ENCODE measurements at places on chromosomes 6 and 20.

GRCh38 chr6:166202321-166202733 is 34.7 kb upstream of the TBXT start:
- no peak for DNase-seq

DNA sequence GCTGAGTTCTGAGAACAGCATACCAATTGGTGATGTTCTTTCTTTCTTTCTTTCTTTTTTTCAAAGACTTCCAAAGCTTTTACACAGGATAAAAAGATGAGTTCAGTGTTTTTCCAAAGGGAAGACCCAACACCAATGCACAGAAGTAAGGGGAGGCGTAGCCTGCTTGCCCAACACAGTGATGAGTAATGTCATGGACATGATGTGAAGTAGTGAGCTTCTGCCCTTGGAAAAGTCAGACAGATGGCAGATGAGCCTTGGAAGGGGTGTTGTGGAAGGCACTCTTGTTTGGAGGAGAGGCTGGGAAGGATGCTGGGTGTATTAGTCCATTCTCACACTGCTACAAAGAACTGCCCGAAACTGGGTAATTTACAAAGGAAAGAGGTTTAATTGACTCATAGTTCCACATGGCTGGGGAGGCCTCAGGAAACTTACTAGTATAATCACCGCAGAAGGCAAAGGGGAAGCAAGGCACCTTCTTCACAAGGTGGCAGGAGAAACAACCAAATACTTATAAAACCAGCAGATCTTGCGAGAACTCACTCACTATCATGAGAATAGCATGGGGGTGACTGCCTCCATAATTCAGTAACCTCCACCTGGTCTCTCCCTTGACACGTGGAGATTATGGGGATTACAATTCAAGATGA is 12.6 kb downstream of the LRP11 start:
- DNase-seq, result no peak

DNA sequence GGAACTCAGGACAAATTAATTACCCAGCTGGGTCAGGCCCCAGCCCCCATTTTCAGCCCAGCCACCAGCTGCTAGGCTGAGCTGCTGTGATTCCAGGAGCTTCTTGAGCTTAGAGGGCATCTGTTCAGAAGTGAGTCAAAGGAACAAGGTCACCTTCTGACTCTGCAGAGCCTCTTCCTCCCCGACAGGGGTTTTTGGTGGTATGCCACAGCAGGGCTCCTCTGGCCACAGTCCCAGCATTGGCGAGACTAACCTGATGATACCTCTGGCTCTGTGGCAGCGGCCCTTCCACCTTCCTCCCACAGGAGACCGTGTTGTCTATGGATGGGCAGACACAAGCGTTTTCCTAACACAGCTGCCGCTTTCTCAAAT is 39.7 kb downstream of the ZC3H12D start:
- no peak for DNase-seq

DNA sequence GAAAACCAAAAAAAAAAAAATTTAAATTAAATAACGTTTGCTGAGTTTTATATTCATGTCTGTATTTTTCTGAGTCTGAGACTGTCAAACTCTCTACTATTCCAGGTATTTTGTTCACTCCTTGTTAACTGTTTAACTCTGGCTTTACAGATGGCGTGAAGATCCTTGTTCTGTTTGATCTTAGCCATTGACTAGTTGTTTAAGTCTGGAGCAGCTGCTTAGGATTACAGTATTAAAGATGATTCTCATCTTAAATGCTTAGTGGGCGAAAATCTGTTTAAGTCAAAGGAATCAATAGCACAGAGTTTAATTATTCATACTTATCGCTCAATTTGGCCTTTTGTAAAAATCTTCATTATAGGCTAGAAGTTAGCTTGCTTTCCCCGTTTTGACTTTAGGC is 2.4 kb downstream of the PHACTR2 start:
- DNase-seq, result no peak

DNA sequence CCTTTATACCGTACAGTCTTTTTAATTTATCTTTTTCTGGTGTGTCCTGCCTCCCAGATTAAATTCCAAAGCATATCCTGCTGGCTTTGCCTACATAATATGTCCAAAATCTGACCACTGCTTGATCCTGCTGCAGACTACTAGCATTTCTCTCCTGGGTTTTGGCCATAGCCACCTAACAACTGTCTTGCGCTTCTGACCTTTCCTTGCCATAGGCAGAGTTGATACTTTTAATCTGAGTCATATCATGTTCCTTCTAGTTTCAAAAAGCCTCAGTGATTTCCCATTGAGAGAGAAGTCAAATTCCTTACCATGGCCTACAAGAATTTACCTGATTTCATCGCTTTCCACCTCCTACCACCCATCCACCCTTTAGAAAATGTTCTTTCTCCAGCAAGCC is 104.8 kb downstream of the BCKDHB start:
- no peak for DNase-seq

- no peak for DNase-seq
Measured at GRCh38 chr6:90811596-90812226, 224.8 kb upstream of the MAP3K7 start.

- no peak for DNase-seq
Measured at GRCh38 chr6:1393641-1394283, 4.4 kb downstream of the FOXF2 start.

- DNase-seq, result no peak
Measured at GRCh38 chr6:10146715-10147451, 268.0 kb downstream of the TFAP2A start.

DNA sequence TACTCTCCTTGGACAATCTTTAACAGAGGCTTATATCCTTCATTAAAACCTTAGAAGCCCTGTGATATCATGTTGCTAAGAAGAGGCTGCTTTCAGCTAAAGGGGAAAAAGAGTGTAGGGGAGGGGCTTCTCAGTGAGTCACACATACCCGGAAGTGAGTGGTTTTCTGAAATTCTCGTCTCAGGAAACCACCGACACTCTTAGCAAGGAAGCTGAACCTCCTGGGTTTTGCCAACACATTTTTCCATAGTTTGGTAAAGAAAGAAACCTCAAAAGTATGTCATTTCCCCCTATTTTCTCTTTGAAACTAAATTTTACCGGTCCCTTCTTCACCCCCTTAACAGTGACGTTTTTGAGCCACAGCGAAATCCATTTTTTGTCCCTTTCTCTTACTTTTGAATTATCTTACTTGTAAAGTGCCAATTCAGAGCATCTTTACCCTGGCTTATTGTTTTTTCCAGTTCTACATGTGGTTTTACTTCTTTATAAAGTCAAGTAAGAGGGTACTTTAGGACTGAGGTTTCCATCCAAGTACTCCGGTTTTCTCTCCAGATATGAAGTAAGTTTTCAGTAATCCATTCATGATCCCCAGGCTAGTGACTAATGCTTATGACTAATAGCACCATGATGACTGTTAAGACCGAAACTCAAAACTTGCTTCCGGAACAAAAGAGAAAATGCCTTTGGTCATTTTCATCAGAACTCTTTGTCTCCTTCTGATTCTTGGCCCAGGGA is 219.3 kb downstream of the ARHGAP18 start:
- DNase-seq, result peak; percentile 67

DNA sequence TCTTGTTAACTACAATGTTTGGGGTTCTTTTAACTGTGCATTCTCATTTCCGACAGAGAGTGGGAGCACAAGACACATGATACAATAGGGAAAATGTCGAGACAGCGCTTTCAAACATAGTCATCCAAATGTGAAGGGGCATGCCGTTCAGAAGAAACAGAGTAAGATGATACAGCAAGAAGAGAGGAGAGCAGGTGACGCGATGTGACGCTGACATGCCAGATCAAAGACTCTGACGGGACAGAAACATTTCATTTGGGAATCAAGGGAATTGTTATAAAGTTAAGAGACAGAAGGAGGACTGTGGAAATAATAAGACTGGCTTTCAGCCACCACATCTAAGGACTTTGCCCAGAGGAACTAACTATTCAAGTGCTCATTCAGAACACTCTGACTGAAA is 117.4 kb downstream of the FAXC start:
- DNase-seq, result no peak

DNA sequence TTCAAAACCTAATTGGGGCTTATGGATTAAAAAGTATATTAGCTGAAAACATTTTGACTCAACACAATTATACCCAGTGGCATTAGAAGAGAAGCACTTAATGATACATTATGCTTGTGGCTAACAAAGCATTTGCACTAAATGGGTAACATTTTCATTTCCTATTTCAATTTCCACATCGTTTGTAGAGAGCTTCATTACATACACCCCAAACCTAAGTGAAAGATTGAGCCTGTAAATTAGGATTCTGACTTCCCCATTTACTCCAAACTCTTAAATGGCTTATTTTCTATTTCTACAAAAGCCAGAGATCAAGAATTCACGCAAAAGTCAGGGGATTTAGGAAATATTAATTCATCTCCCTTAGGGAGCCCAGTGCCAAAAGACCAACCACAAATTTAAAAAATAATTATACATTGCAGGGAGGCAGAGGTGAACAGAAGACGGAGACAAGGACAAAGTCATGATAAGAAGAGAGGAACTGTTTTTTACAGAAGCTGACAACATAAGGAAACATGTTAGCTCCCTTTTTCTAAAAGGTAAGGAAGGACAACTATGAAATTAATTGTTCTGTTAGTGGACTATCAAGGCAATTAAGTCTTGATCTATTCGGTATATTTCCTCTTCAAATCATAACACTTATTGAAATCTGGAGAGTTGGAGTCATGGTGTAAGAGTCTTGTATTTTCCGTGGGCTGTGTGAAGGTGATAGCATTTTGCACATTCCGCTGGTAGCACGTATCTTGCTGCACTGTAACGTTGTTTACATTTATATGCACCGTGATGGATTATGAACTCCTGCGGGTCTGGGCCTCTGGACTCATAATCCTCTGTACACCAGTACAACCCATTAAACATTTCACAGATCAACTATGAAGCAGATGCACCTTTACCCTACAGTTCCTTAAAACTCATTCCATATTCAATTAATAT is 24.8 kb upstream of the EZR start:
- DNase-seq, result no peak

DNA sequence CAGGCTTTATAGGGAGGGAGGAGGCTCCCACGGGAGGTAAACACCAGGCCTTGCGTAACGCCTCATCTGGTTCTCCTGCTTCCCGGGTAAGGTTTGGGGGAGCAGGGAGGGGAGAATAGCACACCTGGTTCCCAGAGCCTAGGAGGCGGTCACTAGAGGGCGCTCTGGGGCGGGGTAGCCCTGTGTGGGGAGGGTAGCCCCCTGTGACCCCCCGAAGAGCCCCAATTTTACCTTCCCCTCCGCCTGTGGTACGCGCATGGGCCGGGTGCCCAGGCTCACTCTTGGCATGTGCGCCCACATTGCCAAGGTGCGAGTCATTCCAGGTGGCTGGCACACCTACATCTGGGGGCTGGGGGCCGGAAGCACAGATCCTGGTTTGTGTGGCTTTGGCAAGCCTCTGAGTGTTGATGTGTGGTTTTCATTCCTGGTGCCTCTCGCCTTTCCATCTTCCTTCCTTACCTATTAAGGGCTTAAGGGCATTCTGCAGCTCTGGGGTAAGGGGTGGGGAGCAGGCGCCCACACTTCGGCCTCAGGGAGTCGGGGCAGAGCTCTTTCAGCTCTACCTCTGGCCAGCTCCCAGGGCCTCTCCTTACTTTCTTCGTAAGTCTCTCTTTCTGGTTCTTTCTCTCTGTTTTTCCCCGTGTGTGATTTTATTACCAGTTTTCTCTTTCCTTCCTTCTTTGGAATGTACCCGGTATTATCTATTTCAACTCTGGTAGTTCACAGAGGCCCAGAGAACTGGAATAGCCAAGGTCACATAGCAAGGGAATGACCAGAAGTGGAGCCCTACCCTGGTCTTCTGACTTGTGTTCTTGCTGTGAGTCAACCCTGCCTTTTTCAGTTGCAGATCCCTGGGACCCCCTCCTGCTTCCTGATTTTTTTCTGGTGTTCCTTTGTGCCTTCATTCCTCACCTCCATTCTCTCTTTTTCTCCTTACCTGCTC is 492 bp upstream of the RNF39 start:
- peak; percentile 60 for DNase-seq

DNA sequence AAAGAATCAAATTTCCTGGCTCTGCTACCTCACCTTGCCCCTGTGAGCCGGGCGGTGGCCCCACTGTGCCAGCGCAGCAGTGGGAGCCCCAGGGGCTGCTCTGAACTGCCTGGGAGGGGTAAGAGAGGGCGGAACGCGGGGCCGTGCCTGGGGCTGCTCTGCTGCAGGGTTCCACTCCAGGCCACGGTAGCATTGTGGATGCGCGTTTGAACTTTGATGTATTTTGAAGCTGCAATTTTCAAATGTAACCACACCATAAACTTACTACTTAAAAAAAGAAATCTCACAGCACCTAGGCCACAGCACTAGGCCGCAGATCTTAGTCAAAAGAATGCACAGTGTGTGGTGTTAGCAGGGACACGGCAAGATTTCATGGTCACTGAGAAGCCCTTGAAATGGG is 57.5 kb downstream of the PRDM1 start:
- no peak for DNase-seq

DNA sequence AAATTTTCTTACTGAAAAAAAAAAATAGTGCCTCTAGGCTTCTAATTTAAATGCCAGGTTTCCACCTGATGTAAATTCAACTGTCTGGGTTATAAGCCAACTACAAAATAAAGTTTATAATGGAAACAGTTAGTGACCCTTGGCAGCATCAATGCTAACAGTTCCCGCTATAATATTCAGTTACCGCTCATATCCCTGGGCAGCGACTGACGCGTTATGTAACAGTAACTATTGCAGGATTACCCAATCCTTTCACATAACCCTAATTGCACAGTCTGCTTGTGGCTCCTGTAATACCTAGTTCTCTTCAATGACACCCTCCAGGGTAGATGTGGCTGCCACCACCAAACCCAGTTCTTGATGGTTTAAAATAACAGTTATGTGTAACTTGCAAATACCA is 208.6 kb downstream of the MOXD1 start:
- no peak for DNase-seq

GRCh38 chr20:10699941-10700340 is 26.1 kb upstream of the JAG1 start:
- no peak for DNase-seq

- no peak for DNase-seq
Measured at GRCh38 chr6:36671687-36672375, 6.7 kb upstream of the CDKN1A start.

DNA sequence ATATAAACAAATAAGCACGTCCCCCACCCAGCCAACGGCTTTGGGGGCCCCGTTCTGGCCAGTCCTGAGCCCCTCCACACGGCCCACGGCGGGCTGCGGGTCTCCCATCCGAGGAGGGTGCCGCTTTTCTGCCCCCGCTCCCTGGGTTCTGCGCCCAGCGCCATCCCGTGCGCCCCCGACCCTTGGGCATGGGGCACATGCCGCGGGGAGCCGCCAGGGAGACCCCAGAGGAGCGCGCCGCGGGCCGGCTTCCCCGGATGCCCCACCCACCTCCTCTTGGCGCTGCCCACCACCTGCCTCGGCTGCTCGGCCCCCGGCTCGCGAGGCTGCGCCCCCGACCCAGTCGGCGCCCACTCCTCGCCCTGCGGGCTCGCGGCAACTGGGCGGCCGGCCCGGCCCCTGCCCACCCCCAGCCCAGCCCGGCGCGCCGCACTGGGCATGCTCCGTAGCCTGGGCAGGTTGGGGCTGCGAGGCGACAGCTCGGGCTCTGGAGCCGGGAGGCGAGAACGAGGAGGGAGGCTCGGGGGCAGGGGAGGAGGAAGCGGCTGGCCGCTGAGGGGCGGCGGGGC is 570 bp upstream of the PLCB4 start:
- DNase-seq, result no peak
